ENCODE measurements at places on chromosomes 4 and X. TPM values are rescaled to one million over a fixed set of nuclear protein-coding genes. Genes with fewer than 3 reads are reported as not detected.

The RAB41 gene
- total RNA-seq, result not detected

The CSN1S1 gene
- total RNA-seq, result not detected

The P2RY4 gene
- not detected for total RNA-seq

The COX7B gene
- 230 TPM for total RNA-seq

The ATP7A gene
- 8.7 TPM for total RNA-seq

The RASL11B gene
- total RNA-seq, result not detected

The MAGEA2 gene
- not detected for total RNA-seq

The GYPE gene
- total RNA-seq, result not detected

The MND1 gene
- total RNA-seq, result 7.7 TPM

The PCDH19 gene
- total RNA-seq, result 4.3 TPM

The HEPH gene
- 0.20 TPM for total RNA-seq

The PCDH11X gene
- total RNA-seq, result not detected

The HGFAC gene
- total RNA-seq, result 0.49 TPM

Measured in endothelial cell of umbilical vein (primary cell).